GM10248 (cell line): ENCODE measurements at places on chromosomes 6 and 20.
A peak's percentile ranks its signal among the peaks of the same experiment; 100 is the strongest.

- no peak for DNase-seq
These were observed 16.2 kb upstream of the TREM1 start for GRCh38 chr6:41302638-41303037.

GRCh38 chr20:47778398-47779354 lies 6.6 kb downstream of the SULF2 start:
- no peak for DNase-seq

DNA sequence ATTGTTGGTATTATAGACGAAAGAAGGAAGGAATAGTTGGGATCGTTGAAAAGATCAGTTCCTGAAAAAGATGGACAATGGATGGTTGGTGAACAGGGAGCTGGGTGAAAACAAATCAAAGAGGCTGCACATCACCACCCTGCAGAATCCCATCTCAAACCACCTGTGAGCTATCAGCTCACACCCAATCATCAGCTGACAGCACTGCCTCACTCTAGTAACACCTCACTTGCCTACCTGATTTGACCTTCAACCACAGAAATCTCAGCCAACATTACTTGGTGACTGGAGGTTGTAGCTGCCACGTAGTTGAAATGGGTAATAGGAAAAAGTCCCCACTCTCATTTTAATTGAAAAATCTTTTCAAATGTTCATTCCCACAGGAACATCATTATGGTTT lies 101.8 kb upstream of the DST start:
- DNase-seq, result no peak

DNA sequence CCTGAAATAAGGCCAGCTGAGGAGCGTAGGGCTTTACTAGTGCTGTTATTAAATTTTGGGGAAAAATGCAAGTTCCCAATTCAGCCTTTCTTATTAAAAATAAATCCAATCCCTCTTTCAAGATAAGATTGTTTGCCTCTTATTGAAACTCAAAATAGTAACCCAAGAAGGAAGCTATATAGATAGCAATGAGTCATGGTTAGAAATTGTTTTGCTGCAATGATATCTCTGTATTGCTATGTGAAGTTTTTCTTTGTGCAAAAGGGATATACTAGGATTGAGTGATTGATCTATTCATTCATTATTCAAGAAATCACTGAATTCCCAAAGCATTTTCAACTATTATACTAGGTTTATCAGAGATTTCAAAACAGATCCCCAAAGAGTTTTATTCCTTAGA lies 93.0 kb upstream of the HDAC2 start:
- DNase-seq, result no peak

GRCh38 chr6:71642120-71642519 lies 244.2 kb upstream of the RIMS1 start:
- no peak for DNase-seq

GRCh38 chr20:44092551-44093248 lies 94.3 kb downstream of the JPH2 start:
- DNase-seq, result no peak

DNA sequence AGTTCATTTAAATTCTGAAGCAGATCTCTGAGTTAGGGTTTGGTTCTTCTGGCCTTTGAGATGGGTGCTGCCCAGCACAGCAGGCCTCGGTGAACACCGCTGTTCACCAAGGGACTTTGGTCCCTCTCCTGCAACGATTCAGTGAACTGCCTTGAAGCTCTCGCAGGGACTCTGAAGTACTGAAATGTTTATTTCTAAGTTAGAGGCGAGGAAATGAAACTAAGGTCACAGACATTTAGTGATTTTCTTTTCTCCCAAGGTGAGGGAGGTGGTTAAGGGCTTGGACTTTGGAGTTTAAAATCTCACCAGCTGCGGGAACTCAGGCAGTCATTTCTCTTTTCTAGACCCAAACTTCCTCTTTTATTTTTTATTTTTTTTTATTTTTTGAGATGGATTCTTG lies 26.2 kb downstream of the E2F3 start:
- peak; percentile 67 for DNase-seq

DNA sequence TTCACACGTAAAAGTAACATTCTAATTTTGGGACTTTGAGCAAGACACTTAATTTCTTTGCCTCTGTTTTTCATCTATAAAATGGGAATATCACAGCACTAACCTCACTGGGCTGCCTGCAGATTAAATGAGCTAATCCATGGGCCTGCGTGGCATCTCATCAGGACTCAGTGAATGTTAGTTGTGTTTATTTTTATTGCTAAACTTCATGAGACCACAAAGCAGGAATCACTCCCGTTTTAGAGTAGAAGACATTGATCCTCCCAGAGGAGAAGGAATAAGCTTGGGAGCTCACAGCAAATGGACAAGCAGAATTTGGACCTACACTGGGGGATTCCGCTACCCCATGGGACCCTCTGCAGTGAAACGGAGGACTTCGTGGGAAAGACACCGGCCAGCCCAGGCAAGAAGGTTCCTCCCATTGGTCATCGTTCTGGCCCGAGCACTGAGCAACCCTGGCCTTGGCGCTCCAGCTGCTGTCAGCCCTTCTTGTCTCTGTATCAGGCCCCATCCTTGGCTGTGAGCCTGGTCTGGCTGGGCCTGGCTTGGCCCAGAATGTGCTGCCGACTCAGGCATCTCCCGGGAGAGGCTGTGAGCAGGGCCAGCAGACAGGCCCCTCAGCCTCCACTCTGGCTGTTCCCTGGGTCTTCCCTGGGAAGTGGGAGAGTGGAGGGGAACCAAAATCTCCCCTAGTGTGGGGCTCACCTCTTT lies 79.8 kb downstream of the NFATC2 start:
- DNase-seq, result no peak

GRCh38 chr6:9564021-9564420 lies 850.9 kb downstream of the TFAP2A start:
- DNase-seq, result no peak

- peak; percentile 26 for DNase-seq
These were observed 37.5 kb downstream of the AIG1 start for GRCh38 chr6:143098054-143098671.

GRCh38 chr6:53067849-53068361 lies 2.7 kb downstream of the FBXO9 start:
- no peak for DNase-seq

DNA sequence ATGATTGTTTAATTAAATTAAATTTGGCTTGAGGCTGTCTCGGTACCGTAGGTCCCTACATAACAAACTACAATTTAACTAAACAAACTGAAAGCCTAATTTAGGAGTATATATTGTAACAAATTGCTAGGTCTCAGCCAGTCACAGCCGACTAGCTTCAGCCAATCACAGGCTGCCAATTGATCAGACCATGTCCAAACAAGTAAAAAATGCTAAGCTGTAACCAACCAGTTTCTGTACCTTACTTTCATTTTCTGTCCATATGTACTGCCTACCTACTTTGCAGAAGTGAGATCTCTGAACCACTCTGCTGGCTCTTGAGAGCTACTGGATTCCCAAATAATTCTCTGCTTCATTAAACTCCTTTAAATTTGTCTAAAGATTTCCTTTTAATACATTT lies 648.0 kb upstream of the GJE1 start:
- DNase-seq, result peak; percentile 22

- DNase-seq, result no peak
These were observed 176.7 kb downstream of the REV3L start for GRCh38 chr6:111306104-111306888.

DNA sequence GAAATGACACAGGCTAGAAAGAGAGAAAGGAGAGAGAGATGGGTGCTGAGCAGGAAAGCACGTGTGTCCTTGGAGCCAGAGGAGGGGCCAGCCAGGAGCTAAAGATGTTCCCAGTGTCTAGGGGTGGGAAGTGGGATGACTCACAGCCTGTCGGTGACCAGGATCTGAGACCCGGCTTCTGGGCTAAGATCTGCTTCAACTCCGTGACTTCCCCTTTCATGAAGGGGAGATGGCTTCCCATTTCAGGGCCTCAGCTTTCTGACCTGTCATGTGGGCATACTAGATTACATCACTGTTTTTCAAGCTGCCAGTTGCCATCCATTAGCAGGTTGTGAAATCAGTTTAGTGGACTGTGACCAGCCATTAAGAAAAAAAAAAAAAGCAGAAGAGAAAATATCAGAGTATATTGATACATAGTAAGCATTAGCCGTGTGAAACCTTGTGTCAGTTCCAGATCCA lies 5.4 kb downstream of the TGM3 start:
- DNase-seq, result peak; percentile 77

- no peak for DNase-seq
These were observed 265.8 kb upstream of the GJE1 start for GRCh38 chr6:141866731-141867497.

- no peak for DNase-seq
These were observed 27.6 kb upstream of the MCUR1 start for GRCh38 chr6:13841936-13842335.

- peak; percentile 88 for DNase-seq
These were observed 20.8 kb downstream of the C20orf203 start for GRCh38 chr20:32652739-32653526.

DNA sequence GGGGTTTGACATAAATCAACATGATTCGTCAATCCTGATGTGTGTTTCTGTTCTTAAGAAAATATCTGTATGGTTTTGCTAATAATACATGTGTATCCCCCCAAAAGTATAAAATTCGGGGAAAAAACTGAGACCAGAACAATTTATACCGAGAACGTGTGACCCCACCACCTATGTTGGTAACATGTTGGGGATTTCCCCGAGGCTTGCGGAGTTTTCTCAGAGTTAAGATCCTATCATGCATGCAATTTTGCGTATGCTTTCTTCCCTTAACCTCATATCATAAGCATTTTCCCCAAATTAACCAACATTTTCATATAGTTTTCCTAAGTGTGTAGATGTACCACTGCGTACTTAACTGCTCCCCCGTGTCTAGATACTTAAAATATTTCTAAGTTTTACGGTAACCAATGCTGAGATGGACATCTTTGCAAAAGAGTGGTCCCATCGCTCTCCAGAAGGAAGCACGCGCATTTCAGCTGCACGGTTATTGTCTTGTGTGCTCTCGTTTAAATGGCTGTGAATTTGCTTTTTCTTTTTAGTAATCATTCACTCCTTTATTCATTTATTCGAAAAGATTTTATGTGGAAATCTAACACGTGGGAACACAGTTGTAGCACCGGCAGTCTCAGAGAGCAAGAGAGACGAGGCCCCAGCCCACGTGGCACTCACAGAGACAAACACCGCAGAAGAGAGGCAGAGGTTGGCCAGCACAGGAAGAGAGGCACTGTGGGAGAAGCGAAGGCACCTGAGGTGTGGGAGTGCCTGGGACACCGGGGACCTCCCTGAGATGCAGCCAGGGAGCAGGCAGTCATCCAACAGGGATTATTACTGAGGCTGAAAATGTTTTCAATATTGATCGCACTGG lies 13.2 kb upstream of the IRF4 start:
- peak; percentile 75 for DNase-seq

- no peak for DNase-seq
These were observed 26.2 kb upstream of the MMP24 start for GRCh38 chr20:35200267-35200666.

DNA sequence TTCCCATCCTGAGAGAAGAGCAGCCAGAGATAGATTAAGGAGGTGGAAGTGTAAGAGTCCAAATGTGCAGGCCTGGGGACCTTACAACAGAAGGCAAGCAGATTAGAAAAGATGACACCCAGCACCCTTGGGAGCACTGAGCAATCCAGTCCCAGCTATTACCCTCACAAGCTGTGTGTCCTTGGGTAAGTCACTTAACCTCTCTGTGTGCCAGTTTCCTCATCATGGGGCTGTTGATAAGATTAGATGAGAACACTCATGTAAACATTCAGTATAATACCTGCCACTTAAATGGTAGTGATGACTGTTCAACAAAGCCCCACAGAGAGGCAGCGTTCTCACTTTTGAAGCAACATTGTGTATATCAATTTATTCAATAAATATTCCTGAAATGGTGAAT lies 114.8 kb upstream of the CST7 start:
- DNase-seq, result no peak

DNA sequence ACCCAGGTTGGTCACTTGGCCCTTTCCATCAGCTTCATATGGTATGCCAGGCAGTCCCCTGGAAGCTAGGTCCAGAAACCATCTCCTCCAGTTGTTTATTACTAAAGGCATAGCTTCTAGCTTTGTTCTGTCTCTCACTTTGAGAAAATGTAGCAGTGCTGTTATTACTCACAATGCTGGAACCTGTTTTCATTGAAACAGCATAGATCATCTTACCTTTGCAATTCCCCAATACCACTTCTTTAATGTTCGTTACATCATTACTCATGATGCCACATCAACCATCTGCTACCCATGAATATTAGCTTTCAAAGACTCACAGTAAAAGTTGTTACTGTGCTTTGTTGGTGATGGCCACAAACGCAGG lies 88.3 kb downstream of the ADAT2 start:
- DNase-seq, result no peak

DNA sequence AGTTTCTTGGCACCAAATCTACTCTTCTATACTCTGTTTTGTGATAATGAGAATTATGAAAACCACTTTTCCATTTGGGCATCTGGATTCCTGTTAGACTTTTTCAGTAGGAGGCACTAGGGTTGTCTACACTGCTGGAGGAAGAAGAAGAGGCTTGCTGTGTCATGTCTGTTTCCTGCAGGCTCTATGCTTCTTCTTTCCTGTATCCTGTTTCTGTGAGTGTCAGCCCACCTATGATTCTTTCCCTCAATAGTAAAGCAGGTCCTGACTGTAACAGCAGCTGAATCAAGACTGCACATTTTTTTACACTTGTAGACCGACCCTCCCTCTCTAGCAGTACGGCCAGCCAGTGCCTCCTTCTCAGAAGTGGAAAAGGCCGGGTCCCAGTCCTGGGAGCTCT lies 603.9 kb downstream of the HDGFL1 start:
- DNase-seq, result no peak

DNA sequence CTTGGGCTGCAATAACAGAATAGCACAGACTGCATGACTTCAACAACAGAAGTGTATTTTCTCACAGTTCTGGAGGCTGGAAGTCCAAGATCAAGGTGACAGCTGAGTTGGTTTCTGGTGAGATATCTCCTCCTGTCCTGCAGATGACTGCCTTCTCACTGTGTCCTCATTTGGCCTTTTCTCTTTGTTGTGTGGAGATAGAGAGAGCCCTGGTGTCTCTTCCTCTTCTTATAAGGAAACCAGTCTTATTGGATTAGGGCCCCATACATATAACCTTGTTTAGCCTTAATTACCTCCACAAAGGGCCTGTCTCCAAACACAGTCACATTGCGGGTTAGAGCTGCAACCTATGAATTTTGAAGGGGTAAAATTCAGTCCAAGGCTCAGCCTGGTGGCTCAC lies 57.0 kb upstream of the BMP6 start:
- DNase-seq, result no peak

- no peak for DNase-seq
These were observed 49.9 kb downstream of the TGM2 start for GRCh38 chr20:38115205-38115604.
